ENCODE measurements at places on chromosomes 11 and 22. TPM values are rescaled to one million over a fixed set of nuclear protein-coding genes. Genes with fewer than 3 reads are reported as not detected.
A peak's percentile ranks its signal among the peaks of the same experiment; 100 is the strongest.

DNA sequence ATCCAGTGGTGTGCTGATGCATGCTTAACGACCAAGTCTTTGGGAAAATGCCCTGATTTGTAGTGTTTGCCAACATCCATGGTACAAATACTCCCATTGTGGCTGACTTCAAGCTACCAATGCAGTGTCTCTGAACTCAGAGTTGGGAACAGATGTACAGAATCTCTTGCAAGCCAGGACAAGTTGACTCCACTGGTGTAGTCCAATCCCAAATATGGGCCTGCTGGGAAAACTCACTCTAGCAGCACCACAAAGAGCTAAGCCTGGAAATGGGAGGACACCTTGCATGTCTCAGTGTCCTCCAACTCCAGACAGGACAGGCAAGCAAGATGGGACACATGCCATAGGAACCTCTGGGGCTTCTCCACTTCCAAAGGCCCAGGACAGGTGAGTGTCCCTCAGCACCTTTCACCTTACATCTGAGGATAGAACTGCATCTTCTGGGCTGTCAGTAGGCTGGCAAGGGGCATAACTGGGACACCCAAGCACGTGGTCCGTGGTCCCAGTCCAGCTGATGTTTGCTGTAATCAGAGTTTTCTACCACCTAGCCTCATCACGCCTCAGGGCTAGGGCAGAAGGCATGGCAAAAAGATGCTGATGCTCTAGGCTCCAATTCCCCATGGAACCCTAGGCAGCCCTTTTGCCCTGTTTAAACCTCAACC is 6.5 kb downstream of the LMO1 start:
- no peak overlapping the region for H3K4me3 ChIP-seq
- no peaks in the 10 kb centered on the region for H3K36me3 ChIP-seq
- H3K27ac ChIP-seq, result no peak overlapping the region
- no peak for DNase-seq

DNA sequence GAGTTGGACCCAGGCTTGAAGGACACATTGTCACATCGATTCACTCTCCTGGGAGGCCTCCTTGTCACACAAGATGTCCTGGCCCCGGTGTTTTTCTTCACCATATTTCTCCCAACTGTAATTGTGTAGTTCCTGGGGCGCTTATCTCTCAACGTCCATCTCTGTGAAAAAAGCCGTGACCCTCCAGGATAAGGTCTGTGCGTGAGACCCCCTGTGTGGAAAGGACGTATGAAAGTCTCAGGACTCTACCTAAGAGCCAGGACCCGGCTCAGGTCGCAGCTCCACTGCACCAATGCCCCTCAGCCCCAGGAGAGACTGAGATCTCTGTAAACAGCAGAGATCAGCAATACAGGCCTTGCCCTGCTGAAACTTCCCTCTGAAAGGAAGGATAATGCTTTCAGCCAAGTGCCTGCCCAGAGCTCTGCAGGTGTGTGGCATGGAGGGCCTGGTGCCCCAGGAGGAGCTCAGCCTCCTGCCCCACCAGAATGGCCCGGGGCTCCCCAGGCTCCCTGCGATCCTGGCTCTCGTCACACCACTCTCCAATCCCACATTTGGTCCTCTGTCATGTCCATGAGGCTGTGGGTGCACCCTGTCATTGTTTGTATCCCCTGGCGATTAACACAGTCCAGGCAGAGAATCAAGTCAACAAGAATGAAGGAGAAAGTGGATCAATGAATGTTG is 119.2 kb upstream of the TMEM45B start:
- no peaks in the 10 kb centered on the region for H3K36me3 ChIP-seq
- no peak overlapping the region for H3K27ac ChIP-seq
- H3K27me3 ChIP-seq, result no peaks in the 10 kb centered on the region
- DNase-seq, result no peak

GRCh38 chr11:72668629-72669347 is 5.4 kb downstream of the PDE2A start:
- no peak for DNase-seq
- H3K4me1 ChIP-seq, result no peaks in the 10 kb centered on the region
- no peaks in the 10 kb centered on the region for H3K36me3 ChIP-seq
- no peak overlapping the region for H3K27ac ChIP-seq
- H3K27me3 ChIP-seq, result peaks cover 2% of the 10 kb centered on the region
- no peak overlapping the region for H3K4me3 ChIP-seq

CADM1 gene
- 3.9 TPM for total RNA-seq

NEAT1 gene
- 731 TPM for total RNA-seq

DNA sequence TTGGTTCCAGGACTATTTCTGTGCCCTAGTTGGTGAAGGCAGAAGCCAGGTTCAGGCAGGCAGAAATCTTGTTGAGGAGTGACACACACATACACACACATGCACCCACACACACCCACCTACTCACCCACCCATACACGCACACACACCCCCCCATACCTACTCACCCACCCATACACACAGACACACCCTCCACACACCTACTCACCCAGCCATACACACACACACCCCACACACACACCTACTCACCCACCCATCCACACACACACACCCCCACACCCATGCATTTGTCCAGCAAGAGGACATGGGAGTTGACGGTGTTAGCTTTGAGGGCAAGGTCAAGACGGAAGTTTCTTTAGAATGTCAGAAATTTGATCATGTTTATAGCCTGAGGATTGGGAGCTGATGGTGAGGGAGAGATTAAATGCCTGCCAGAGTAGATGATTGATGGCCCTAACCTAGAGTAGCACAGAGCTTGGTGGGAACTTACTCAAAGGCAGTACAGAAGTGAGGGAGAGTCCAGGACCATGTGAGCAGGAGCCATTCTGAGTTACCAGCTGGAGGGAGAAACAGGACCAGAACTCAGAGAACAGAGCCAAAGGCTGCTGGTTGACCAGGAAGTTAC is 68.9 kb downstream of the CYB5R2 start:
- no peak overlapping the region for H3K27ac ChIP-seq
- H3K4me3 ChIP-seq, result no peak overlapping the region
- H3K36me3 ChIP-seq, result no peaks in the 10 kb centered on the region
- peaks cover 3% of the 10 kb centered on the region for H3K4me1 ChIP-seq

HBG2 gene
- 6.5 TPM for total RNA-seq

DNA sequence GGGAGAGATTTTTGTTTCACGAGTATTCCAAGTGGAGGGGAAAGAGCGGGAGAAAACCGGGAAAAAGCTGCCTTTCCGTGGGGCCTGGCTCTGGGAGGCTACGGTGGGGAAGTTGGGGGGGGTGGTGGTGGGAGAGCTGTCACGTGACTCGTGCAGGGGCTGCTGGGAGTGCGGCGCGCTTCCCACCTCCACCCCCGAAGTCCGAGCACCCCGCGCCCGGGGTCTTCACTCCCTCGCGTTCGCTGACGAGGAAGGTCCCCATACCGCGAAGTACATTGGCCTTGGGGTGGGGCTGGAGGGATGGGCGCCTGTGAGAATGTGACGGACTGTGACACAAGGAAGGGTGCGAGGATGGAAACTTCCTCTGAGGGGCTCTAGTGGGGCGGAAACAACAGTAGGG is at the start of gene TEX12:
TEX12 (plus strand) TSS at position 228 of the 400 bp plus-strand sequence. CDS start 1,897 bp downstream, outside the sequence.
- no peaks in the 10 kb centered on the region for H3K36me3 ChIP-seq
- no peak within 1 kb of the TSS for H3K27ac ChIP-seq
- H3K4me3 ChIP-seq, result no peak within 1 kb of the TSS
- H3K27me3 ChIP-seq, result no peaks in the 10 kb centered on the region
- H3K4me1 ChIP-seq, result peaks cover 22% of the 10 kb centered on the region
- DNase-seq, result no peak

- peak overlapping the region; percentile 71 for H3K4me3 ChIP-seq
- H3K27ac ChIP-seq, result peak overlapping the region; percentile 99
- no peak for DNase-seq
- peaks cover 40% of the 10 kb centered on the region for H3K4me1 ChIP-seq
Observed at GRCh38 chr11:62853279-62853965, 14.0 kb upstream of the WDR74 start.

DNA sequence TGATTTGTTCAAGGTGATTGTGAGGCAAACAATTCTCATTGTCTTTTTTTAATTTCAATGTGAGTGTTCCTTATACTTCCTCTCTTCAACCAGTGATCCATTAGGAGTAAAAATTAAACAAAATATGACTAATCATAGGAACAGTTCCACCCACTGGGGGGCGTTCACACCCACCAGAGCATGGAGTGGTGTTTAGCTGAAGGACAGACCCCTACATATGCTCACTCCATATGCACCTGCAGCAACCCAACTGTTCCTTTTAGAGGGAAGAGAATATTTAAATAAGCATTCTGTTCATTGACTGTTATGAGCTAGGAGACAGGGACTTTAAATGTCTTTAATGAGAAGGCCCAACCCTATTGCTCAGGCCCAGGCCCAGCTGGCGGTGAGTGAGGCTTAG is 78.7 kb upstream of the DRD2 start:
- H3K4me3 ChIP-seq, result no peak overlapping the region
- H3K4me1 ChIP-seq, result peaks cover 12% of the 10 kb centered on the region
- no peaks in the 10 kb centered on the region for H3K36me3 ChIP-seq
- no peaks in the 10 kb centered on the region for H3K27me3 ChIP-seq

DNA sequence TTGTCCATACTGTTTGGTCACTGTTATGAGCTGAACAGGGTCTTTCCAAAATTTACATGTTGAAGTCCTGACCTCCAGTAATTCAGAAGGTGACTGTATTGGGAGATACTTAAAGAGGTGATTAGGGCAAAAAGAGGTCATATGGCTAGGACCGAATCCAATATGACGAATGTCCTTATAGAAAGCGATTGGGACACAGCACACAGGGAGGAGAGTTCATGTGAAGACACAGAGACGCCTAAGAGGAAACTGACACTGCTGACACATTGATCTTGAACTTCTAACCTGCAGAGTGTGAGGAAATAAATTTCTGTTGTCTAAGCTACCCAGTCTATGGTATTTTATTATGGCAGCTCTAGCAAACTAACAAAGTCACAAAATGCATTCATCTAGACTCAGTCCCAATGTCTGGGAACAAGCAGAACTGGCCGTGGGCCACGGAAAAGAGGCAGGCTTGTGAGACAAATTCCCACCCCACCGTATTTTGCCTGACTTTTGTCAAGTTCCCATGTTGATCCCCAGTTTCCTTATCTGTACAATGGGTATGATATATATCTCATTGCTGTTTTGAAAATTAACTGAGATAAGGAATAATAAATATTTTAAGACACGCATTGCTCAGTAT is 295.0 kb downstream of the NTM start:
- H3K36me3 ChIP-seq, result no peaks in the 10 kb centered on the region
- no peak for DNase-seq
- H3K27ac ChIP-seq, result no peak overlapping the region
- H3K4me1 ChIP-seq, result no peaks in the 10 kb centered on the region
- H3K4me3 ChIP-seq, result no peak overlapping the region

- H3K36me3 ChIP-seq, result peaks cover 2% of the 10 kb centered on the region
- no peak overlapping the region for H3K4me3 ChIP-seq
- no peak overlapping the region for H3K27ac ChIP-seq
- H3K4me1 ChIP-seq, result no peaks in the 10 kb centered on the region
- H3K27me3 ChIP-seq, result no peaks in the 10 kb centered on the region
Observed at GRCh38 chr22:46971099-46971763, 208.8 kb downstream of the TBC1D22A start.

- DNase-seq, result no peak
- no peaks in the 10 kb centered on the region for H3K4me1 ChIP-seq
- no peaks in the 10 kb centered on the region for H3K36me3 ChIP-seq
- no peak overlapping the region for H3K4me3 ChIP-seq
- H3K27ac ChIP-seq, result no peak overlapping the region
Observed at GRCh38 chr11:130585545-130585944, 137.1 kb downstream of the ADAMTS15 start.

DNA sequence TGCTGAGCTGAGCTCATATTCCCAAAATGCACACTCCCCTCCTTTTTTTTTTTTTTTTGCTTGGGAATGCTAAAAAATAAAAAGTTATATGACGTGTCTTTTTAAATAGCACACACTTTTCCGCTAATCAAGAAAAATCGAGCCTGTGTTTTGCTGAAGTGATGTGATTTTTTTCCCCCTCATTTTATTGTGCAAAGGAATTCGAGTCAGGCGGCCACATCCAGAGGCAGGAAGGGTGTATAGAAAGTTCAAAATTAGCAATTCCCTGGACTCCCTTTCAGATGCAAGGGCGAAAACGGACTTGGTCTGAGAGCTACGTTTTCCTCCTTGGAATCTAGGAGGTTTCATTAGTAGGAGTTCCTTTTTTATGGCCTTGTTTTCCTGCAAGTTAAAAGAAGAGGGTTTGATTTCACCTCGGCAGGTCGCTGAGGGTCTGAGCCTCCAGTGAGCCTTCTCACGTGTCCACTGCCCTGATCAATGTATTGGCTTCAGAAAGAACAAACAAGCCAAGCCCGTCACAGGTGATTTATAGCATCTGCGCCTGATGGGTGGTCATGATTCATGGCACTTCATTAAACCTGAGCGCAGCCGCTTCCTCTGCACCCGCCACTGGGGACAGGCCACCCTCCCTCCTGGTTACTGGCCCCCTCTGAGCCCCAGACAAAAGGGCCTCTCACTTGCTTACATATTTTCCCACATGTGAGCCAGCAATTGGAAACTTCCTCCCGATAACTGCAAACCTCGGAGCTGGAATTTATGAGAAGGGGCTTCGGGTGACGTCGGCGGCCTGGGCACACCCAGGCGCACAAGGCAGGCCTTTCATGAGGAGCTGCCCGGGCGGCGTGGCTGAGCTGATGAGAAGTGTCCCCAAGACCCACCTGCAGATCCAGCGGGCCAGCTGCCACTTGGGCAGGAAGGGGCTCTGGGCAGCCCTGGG is 64.4 kb upstream of the LINC01488 start:
- H3K27me3 ChIP-seq, result no peaks in the 10 kb centered on the region
- DNase-seq, result no peak
- 0 out of 2 replicates have a peak overlapping the region, but pooled peaks have one; percentile 24 for H3K27ac ChIP-seq
- no peaks in the 10 kb centered on the region for H3K36me3 ChIP-seq
- no peak overlapping the region for H3K4me3 ChIP-seq

APOL1 gene
- 16.0 TPM for total RNA-seq

GRCh38 chr11:17603056-17603825 is 56.2 kb downstream of the OTOG start:
- no peak for DNase-seq
- no peak overlapping the region for H3K27ac ChIP-seq
- no peaks in the 10 kb centered on the region for H3K4me1 ChIP-seq
- no peak overlapping the region for H3K4me3 ChIP-seq
- H3K27me3 ChIP-seq, result no peaks in the 10 kb centered on the region

TMEM151A gene
- total RNA-seq, result 11.0 TPM

Measured in Panc1 (cell line).